ENCODE measurements at places on chromosomes 7 and 10.
A peak's percentile ranks its signal among the peaks of the same experiment; 100 is the strongest.

DNA sequence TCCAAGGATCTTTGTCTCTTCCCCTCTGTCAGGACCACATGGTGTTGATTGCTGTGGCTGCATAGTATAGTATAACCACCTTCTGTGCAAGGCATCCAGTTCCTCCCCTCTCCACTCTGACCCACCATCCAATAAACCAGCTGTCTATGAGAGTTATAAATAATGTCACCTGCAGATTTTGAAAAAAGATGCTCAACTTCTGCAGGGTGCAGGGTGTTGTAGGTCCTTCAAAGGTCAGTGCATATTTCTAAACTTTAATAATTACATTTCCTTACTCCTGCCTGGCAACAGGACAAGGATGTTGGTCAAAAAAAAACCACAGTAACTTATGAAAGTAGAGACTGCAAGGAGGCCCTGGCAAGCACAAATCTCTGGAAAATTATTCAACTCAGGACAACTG is 166.2 kb downstream of the PKD1L1 start:
- no peak for DNase-seq

GRCh38 chr7:151384776-151385625 is 24.8 kb downstream of the WDR86 start:
- DNase-seq = no peak

- DNase-seq = peak; percentile 74
Observed at GRCh38 chr10:102422545-102423129, 2.0 kb downstream of the FBXL15 start.

- DNase-seq = no peak
Observed at GRCh38 chr10:122864901-122865300, 14.5 kb downstream of the FAM24B start.

DNA sequence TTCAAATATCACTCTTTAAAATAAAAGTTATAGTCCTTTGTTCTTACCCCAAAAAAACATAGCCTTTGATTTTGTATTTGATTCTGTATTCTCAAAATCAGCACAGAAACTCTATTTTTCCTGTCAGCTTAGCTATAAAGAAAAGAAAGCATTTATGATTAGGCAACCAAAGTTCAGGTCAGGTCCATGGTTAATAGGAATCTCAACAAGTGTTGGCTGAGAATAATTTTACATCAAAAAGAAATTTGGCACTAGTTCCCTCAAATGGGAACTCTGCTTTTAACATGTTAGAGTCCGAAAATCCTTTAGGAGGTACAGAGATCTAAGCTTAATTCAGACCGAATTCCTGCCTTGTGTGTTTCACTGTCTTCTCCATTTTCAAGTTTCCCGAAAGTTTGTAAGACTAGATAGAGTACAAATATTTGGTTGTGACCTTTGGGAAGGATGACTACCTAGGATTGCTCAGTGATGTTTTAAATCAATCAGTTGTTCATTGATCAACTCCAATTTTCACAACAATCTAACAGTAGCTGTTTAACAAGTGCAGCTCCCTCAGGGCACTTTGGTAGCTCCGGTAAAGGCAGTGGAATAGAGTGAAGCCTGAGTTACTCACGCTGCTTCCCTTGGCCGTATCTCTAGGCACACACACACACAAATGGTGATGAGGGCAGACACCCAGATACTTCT is 8.8 kb upstream of the ENO4 start:
- no peak for DNase-seq

DNA sequence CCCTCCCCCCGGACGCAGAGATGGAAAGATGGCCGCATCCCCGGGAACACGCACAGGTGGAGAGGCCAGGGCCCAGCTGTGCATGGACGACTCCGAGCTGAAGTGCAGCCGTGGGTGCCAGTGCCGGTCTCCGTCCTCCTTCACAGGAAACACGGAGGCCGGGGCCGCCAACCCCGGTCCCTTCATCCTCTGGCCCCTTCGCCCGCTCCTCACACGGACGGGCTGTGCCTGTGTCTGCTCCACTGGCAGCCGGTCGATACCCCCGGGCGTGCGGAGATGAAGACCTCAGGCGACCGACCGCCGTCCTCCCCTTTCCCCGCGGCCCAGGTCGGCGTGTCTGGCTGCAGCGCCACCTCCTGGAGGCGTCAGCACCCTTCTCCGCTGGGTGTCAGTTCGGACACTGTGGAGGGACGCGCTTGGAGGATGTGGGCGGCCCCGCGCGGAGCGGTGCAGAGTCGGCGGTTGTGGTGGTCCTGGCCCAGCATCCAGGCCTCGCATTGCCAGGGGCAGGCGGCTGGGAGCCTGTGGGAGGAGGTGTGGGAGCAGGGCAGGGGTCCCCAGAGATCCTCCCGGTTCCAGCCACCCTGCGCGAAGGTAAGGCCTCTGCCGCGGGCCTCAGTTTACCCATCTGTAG is 9.9 kb downstream of the ZNF511 start:
- peak; percentile 82 for DNase-seq

- no peak for DNase-seq
Observed at GRCh38 chr10:30704026-30704600, 74.6 kb upstream of the LYZL2 start.

- DNase-seq = no peak
Observed at GRCh38 chr7:114818501-114818900, 103.4 kb upstream of the MDFIC start.
